ENCODE measurements at places on chromosomes 2 and 18. TPM values are rescaled to one million over a fixed set of nuclear protein-coding genes. Genes with fewer than 3 reads are reported as not detected.

Gene C1QL2
- not detected for total RNA-seq

DNA sequence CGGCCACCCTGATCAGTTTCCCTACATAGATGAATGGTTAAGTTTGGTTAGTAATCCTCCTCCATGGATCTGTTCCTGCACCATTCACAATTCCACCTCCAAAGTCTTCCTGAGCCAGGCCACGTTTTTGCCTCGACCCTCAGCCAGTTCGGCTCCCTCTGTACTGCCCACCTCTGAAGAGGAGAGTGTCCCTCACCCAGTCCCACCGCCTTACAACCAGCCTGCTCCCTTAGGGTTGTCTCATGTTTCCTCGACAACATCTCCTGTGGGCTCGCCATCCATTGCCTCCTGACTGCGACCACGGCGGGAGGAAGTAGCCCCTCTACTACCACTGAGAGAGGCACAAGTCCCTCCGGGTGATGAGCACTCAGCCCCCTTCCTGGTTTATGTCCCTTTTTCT, 338.0 kb upstream of the CNTNAP5 start:
- no peak for DNase-seq

DNA sequence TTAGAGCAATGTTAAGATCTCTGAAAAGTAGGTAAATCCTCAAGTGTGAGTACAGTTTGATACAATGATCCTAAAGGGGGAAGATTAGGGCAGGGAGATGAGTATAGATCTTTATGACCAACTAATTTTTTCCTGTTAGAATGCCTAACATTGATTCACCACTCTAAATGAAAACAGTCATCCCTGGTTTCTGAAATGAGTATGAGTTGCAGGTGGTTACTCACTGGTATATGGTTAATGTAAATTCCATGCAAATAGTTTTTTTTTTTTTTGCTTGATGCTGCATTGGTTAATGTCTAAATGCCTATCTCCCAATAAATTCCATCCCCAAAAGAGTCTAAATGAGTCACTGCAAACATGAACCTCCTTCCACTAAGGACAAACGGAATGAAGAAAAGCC, 55.0 kb upstream of the SERPINB2 start:
- no peak for DNase-seq

DNA sequence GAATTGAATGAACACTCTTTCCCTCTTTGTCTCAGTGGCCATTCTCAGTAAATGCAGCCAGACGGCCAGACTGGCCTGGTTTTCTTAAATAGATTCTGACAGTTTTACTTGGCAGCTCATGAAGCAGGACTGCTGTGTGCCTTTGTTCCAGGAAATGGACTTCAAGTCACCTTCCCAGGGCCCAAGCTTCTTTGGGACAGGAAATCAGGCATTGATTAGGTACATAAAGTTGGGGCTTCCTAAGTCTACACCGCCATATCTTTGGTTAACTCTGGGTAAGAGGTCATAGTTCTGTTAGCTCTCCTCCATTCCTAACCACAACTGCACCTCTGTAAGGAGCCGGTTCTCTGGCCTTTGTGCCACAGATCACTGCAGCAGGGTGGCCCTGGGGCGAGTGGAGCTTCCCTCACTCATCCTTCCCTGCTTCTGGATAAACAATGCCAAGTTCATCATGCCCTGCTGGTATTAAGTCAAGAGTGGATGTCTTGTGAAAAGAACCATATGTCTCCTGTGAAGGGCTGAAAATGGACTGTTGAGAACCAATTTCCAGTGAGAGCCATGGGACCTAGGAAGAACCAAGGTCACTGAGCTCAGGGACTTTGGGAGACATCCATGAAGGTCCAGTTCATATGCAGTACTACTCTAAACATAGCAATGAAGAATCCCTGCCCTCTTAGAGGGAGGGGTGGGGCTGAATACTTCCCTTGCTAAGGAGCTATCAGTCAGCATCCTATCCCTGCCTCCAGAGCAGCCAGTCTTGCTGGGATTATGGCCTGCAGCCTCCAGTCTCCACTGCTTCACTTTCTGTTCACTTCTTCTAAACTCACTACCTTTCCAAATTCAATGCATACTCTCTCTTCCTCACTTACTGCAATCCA, 122.6 kb upstream of the XPO1 start:
- DNase-seq, result no peak

DNA sequence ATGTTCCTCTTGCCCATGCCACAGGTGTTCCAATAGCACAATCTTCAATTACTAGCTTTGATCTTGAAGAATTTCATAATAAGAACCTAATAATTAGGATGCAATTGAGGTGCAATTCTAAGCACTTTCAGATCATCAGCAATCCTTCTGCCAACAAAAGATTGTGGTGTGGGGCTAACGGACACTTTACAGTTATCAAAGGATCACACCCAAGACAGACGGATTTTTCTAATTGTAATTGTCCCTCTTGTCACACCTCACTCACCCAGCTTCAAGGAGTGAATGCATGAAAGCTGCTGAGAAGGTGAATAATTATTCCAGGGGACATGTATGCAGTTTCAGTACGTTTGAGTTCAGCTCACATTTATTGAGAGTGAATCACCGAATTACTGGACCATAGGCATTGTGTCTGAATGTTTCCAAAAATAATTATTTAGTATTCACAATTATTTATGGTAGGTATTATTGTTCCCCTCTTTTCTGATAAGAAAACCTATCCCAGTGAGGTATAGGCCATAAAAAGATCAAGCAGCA, 438.5 kb upstream of the TRIB2 start:
- no peak for DNase-seq

DNA sequence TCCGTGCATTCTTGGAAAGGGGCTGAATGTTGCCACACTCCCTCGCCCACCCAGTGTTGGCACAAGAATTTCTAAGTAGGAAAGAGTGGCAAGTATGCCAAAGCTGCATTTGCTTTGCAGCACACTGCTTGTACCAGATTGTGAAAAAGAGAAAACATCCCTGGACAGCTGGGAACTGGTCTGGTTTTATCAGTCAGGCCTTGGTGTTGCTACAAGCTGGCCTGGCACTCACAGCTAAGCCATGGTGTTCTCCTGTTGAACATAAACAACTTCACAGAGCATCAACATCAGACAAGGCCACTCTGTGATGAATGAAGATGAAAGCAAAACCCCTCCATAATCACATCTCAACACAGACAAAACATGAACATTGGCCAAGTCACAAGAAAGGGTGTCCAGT, 4.2 kb upstream of the TRABD2A start:
- no peak for DNase-seq

- no peak for DNase-seq
Observed at GRCh38 chr2:890791-891190, 59.9 kb upstream of the SNTG2 start.

DNA sequence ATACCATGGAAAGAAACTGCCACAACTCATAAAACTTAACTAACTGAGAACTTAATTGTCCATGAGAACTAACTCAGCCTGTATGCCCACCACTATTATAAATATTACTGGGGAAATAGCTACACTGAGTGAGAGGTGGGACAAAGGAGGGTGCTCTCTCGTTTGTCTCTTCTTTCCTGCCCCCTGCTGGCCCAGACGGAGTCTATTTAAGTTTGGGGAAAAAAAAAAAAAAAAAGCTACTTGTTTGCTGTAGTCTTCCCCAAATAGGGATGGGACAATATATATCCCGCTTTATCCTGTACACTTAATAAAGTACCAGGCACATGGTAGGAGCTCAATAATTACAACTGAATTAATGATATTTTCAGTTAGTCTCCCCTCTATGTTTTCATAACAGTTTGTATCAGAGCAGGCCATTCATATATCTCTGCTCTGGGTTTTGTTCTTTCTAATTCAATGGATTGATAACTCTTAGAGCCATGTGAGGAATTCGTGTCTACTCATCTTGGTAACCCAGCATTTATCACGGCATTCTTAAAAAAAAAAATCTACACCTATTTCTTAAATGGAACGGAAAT, 647.6 kb upstream of the PKDCC start:
- no peak for DNase-seq

All from T-cell (primary cell).